Activated CD4-positive, alpha-beta T cell treated with anti-CD3 and anti-CD28 coated beads, Interleukin-10, Interleukin-2, amounts not matched to agents 100 ng/mL and 50 ng/mL, durations not matched to agents 16 hours and 8 hours (primary cell): ENCODE measurements at places on chromosomes 5 and 9.

- DNase-seq: no peak
Measured at GRCh38 chr9:109556061-109556460, 58.0 kb upstream of the PTPN3 start.

DNA sequence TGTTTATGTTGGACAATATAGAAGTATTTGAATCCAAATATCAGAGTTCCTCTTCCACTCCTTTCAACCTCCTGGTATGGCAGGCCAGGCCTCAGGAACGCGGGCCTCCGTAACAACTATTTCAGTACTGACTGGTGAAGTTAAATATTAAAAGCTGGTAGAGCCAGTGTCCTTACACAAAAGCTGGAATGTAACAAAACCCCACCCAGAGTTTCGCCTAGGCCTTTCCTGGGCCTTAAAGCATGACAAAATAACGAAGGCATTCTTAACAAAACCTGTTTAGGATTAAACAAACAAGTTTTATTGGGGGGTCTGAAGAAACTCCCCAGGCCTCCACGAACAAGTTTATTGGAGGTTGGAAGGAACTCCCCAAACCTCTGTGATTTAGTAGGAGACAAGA, 61.6 kb upstream of the GNE start:
- DNase-seq: no peak

DNA sequence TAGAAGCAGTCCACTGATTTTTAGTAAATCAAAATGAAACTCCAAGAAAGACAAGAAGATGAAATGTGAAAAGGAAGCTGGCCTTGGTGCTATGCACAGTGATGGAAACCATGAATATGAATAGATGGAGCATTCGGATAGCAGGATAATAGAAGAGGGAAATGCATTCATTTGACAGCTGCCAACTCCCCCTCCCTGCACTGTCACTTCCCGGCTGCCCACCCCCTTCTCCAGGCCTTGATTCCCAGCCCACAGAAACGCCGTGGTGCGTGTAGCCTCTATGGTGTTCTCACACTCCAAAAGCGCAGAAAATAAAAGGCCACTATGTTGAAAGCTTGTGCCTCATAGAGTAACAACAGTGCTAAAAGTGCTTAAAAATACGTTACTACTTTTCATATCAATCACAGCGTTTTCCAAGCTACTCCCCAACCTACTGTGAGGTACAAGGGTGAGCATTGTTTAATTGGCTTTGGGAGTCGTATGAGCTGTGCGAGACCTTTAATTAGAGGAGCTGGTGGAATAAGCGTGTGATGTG, 26.1 kb upstream of the IFNK start:
- DNase-seq: no peak

GRCh38 chr5:17992291-17992690, 358.0 kb downstream of the TAF11L14 start:
- no peak for DNase-seq

DNA sequence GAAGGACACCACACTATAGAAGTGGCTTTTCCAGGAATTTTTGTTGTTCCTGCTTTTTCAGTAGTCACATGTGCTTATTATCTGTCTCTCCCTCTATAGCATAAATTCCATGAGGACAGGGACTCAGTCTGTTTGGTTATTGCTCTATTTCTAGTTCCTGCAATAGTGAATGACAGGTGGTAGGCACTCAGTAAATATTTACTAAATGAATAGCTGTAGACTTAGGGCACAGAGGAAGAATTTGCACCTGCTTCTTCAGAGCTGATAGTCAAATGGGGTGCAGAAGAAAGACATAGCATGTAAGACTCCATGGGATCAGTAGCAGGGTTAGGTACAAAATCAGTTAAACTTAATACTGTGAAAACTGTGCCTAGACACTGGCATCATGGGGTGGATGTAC, 580.2 kb downstream of the CCDC171 start:
- DNase-seq: no peak

- DNase-seq: no peak
Measured at GRCh38 chr9:114121227-114122135, 22.4 kb upstream of the KIF12 start.

DNA sequence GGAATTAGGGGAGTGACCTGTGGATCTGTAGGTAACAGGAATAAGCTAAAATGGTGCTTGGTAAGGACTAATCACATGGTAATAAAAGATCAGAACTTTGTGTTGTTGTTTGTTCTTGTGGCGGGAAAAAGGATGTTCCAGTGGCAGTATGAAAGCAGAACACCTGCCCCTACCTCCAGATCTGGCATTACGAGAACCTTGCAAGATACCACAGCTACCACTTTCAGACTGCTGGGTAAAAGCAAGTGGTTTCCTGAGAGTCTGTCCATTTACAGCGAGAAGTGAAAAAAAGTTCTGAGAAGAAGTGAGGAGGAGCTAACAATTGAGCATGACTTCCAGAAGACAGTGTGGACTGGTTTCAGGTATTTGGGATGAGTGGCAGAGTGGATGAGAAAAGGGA, 252.5 kb downstream of the TLE4 start:
- DNase-seq: peak; percentile 56

DNA sequence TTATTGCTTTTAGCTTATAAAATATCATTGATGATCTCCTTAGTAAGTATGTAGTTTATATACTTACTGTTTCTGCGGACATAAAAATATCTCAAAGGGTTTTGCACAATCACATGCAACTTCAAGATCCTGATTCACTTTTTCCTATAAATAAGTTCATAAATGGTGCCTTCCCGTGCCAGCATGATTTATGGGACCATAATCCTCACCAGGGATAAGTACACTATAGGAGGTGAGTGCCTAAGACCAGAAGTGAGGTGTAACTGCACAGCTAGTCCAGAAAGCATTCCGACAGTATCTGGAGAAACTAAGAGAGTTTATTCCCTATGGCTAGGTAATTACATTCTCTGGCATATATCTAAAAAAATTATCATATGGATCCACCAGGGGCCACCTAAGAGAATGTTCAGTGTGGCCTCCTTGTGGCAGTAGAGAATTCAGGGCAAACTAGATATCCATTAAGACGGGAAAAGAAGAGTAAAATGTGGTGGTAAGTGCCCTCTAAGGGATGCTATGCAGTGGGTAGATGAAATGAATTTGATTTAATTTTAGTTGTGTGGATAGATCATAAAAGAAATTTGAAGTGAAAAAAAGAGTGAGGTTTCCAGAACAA, 402.5 kb upstream of the SLC24A2 start:
- DNase-seq: no peak

DNA sequence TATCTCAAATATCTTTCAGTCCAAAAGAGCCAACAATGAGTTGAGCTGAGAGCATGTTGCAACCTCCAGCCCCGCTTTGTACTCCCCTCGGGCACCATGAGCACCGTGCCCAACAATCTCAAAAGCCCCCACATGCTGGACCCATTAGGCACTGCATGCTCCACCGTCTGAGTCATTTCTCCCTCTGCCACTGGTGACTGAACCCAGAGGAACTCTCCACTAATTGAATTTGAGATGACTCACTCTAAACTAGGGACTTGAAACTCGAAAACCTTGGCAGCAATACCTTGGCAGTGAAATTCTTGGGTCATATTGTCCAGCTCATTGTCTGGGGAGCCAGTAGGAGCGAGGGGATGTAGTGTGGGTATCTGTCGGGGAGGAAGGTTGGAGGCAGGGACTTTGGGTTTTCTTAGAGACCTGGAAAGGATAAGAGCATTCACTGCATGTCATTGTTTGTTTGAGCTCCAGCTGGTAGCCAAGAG, 49.9 kb upstream of the SLIT3 start:
- peak; percentile 5 for DNase-seq

GRCh38 chr5:151048526-151048925, 28.1 kb downstream of the GPX3 start:
- DNase-seq: no peak

DNA sequence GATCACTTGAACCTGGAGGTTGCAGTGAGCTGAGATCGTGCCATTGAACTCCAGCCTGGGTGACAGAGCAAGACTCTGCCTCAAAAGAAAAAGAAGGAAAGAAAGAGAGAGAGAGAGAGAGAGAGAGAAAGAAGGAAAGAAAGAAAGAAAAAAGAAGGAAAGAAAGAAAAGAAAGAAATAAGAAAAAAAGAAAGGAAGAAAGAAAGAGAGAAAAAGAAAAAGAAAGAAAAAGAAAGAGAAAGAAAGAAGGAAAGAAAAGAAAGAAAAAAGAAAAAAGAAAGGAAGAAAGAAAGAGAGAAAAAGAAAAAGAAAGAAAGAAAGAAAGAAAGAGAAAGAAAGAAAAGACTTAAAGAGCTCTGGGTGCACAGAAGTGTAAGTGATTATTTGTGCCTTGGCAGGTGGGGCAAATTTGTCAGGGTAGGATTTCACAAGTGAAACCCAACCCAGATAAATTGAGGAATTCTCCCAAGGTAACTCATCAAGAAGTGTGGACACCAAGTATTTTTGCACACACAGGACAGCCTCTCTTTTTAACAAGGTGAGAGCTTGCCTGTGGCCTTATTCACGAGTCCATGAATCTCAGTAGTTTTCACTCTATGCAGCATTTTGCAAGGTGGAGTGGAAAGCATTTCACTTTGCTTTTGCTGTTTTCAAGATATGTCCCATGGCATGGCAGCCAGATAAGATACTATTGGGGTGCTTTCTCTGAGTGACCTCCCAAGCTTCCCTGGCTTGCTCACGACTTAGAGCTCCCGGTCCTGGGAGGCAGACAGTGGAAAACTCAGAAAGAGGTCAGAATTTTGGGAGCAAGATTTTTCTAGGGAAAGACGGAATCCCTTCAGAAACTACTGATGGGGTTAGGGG, 57.8 kb downstream of the C9orf153 start:
- no peak for DNase-seq

GRCh38 chr5:75545131-75545530, 33.4 kb downstream of the POLK start:
- no peak for DNase-seq

DNA sequence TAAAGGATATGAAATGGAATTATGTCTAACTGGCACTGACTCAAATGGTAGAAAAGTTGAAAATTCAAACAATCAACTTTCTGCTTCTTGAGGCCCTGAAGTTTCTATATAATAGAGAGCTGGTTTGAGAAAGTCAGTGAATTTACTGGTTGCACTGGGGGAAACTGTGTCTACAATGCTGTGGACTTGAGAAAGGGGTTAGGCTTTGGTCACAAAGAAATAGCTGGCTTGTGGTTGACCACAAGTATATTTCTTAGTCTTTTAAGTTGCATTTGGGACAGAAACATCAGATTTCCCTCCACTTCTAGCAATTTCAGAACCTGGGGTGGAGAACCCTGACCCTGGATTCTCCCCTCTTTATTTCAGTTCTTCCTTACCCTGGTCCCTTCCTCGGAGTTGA, 192.6 kb upstream of the ACTBL2 start:
- DNase-seq: no peak

DNA sequence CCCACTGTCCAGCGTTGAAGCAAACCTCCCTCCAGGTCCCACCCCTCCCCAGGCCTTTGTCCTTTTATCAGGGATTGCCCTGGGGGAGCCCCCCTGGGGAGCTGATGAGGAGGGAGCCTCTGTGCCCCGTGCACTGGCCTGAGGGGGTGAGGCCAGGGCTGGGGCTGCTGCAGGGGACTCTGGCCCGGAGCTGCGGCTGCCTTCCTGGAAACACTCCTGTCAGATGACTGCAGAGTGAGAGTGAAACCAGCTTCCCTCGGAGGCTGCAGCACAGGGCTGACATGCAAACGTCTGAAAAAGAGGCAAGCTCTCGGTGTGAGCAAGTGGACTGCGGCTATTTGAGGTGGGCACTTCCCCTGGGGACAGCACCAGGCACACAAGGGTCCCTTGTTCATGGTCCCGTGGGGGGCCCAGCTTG, 4.6 kb upstream of the TRAF2 start:
- peak; percentile 91 for DNase-seq

DNA sequence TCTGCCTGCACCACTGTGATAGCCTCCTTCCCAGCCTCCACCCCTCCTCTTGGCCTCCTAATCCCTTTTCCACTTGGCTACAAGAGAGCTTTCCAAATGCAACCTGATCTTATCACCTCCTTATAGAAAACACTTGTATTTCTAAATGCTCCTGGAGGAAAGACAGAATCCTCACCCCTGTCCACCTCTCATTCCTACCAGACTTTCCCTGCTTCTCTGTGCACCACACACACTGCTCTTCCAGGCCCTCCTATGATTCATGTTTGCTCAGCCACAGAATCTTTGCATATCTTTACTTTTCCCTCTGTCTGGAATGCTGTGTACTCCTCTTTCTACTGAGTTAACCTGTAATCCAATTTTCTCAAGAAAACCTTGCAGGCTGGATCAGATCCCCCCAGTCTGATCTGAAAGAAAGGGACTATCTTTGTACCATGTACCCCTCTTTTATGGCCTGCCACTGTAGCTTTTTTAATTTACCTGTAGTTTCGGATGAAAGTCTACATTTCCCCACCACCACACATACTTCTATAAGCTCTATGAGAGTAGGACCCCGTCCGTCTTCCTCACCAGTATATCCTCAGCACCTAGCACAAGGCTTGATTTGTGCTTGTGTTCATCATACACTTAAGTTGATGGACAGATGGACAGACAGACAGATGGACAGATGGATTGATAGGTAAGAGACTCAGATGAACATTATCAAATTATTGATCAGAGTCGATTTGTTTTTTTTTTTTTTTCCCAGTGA, 95.3 kb downstream of the GALNT10 start:
- no peak for DNase-seq

GRCh38 chr9:77887662-77888061, 143.9 kb downstream of the GNAQ start:
- no peak for DNase-seq

DNA sequence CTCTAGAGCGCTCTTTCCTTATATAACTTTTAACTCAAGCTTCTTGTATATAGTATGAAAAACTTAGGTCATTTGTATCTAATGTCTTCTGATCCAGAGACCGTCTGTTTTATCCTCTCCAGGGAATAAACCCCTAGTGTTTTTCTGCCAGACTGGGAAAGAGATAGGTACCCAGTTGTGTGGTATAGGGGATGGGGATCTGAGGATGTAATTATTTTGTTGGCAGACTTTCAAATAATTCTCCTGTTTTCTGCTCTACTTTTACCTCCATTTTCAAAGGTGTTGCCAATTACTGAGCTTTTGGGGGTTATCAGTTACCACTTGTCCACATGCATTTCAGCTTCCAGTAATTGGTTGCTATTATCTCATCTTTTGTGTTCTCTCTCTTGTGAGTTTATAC, 17.9 kb downstream of the CCDC171 start:
- DNase-seq: no peak

GRCh38 chr9:81193362-81194339, 495.7 kb downstream of the TLE1 start:
- no peak for DNase-seq

- no peak for DNase-seq
Measured at GRCh38 chr5:173175523-173175922, 31.2 kb downstream of the BNIP1 start.

GRCh38 chr5:11683666-11684065, 220.6 kb downstream of the CTNND2 start:
- no peak for DNase-seq

- no peak for DNase-seq
Measured at GRCh38 chr5:86929123-86929766, 311.5 kb downstream of the COX7C start.

- no peak for DNase-seq
Measured at GRCh38 chr5:149195337-149195887, 54.1 kb downstream of the ABLIM3 start.
